ENCODE measurements at places on chromosomes 13 and 19.
A peak's percentile ranks its signal among the peaks of the same experiment; 100 is the strongest.

DNA sequence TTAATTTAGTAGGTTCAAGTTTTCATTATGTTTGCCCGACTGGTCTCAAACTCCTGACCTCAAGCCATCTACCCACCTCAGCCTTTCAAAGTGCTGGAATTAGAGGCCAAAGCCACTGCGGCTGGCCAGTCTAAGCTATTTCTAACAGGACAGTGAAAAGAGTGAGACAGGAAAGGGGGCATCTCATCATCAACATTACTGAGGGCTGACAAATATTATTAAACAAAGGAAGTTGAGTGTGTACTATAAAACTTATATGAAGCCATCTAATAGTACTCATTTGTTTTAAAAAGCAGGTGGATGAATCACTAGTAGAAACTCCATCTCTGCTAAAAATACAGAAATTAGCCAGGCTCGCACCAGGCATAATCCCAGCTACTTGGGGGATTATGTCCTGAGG, 24.3 kb downstream of the ZNF611 start:
- no peak for DNase-seq

DNA sequence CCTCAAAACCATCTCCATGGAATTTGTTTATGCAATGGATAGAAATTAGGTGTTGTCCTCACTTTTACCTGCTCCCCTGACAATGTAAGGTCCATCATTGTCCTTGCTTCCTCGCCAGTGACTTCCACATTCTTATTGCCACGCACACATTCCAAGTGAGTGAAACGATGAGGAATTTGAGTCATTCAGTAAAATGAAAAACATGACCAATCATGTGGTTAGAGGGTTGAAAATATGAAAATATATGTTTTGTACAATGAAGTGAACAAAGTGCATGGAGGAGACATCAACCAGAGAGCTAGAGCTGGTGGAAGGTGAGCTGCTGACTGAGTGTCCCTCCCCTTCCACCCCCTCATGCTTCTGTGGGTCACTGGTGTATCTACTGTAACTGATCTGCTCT, 91.7 kb downstream of the ATP8A2 start:
- no peak for DNase-seq

DNA sequence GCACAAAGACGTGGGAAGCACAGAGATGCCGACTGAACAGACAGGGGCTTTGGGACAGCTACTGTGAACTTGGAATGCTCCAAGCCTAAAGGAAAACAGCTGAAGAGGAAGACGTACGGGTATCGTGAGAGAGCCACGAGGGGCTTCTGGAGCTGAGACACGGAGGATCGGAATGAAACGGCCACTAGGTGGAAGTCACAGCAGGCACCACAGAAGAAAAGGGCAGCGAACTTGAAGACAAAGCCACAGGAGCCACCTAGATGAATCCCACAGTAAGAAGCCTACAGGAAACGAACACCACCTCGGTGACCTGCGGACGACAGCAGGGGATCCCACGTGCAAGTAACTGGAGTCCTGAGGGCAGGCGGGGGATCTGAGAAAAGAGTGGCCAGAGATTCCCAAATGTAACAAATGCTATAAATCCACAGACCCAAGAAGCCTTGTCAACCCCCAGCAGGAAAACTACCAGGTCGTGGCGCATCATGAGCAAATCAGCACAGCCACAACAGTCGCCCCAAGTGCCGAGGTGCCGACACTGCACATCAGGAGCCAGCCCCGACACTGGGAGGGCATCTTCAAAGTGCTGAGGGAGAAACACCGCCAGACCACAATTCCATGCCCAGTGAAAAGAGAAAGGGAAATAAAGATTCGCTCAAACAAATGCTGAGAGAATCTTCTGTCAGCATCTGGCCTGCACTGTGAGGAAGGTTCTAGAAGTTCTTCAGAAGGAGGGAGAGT, 39.3 kb upstream of the ISYNA1 start:
- DNase-seq: no peak

GRCh38 chr19:24033963-24034342, 53.0 kb upstream of the ZNF254 start:
- peak; percentile 41 for DNase-seq

DNA sequence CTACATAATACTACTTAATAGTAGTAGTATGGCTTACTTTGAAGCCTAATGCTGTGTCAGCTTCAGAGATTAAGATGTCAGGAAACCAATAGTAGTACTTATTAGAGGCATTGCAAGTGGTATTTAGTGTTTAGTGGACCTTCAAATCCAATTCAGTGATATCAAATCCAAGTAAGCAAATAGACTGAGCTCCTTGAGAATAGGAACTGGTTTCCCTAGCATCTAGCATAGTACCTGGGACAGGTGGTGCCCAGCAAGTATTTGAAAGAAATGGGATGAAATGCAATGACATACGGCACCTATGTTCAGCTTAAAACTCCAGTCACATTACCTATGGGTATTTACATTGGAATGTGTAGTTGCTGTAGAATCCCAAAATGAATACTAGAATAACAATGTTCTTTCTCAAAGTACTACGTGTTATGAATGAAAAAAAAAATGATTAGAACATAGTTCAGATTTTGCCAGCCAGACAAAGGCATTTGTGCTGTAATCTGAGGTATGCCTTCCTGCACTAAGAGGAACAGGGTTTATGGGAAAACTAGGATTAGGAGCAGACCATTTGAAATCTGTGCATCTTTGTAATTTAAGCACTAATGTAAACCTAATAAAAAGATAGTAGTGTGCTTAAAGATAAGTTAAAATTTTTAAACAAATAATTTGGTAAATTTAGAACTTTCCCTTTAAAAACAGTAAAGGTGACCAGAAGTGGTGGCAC, 17.1 kb downstream of the LSM14A start:
- no peak for DNase-seq

GRCh38 chr13:113613789-113614379, 29.3 kb downstream of the TFDP1 start:
- DNase-seq: no peak

DNA sequence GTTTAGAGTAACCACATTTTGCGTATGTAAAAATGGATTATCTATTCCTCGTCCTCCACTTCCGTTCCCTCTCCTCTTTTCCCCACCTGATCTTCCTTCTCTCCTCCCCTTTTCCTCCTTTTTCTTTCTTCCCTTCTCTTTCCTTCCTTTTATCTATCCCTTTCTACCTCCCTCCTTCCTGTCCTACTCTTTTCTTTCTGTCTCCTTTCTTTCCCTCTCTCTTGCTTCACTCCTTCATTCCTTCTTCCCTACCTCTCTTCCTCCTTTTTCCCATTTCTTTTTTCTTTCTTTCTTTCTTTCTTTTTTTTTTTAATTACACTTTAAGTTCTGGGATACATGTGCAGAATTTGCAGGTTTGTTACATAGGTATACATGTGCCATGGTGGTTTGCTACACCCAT, 688.4 kb upstream of the GPC6 start:
- DNase-seq: no peak

- no peak for DNase-seq
These were observed 1163.0 kb downstream of the DIAPH3 start for GRCh38 chr13:59000770-59001169.

DNA sequence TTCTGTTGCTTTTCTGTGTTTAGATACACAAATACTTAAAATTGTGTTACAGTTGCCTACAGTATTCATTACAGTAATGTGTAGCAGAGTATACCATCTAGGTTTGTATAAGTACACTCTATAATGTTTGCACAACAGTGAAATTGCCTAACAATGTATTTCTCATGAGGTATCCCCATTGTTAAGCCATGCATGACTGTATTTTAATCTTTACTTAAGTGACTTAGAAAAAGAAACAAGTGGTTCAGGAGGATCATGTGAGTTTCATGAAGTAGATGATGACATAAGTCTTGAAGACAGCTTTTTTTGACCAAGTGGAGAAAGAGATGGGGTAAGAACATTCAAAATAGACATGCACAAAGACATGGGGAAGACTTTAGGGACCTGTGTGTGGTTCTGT, 8.4 kb upstream of the KCTD4 start:
- no peak for DNase-seq

- no peak for DNase-seq
These were observed 382.8 kb downstream of the FOXO1 start for GRCh38 chr13:40283666-40284065.

DNA sequence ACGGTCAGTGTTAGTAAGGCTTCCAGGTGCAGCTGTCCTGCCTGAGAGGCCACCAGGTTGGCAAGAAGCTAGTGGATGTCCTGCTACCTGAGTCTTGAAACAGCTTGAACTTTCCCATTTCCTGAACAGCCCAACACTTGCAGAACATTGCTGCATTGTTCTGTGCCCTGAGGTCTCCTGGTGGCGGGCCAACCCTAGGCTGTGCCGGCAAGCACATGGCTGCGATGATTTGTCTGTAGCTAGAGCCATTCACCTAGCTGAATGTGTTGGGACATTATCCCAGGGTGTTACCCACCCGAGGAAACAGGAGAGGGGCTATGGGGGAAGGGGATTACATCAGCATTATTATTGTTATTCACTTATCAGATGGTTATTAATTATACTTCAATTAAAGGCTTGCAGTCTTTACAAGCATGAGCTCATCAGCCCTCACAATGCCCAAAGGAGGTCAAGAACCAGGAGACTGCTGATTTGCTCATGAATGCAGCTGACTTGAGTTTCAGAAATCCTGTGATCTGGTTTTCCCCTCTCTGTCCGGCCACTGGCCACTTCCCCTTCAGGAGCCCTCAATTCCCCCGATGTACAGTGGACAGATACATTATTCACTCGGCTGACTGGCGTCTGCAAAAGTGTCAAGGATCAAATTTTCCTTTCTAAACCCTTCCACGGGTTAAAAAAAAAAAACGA, 187.6 kb upstream of the TSC22D1 start:
- no peak for DNase-seq

DNA sequence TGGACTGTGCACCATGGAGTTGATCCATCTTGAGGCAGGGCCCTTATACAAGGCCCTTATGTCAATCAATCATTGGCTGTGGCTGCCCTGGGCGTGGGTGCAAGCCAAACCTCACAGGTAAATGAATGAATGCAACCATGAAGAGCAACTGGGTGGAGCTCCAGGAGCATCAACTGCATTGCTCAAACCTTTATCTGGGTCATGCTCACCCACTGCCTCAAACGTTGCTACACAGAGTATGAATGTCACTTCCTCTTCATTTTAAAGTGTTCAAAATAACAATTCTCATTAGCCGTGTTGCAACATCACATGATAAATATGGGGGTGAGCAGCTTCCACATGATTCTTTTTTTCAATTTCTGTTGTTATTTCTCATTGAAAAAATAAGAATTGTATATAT, 6.4 kb upstream of the ZNF333 start:
- no peak for DNase-seq

- DNase-seq: peak; percentile 95
These were observed 134.2 kb upstream of the PEG3 start for GRCh38 chr19:56974556-56975207.

GRCh38 chr13:48925001-48925400, 50.7 kb upstream of the FNDC3A start:
- no peak for DNase-seq

GRCh38 chr19:49929121-49929610, at the start of the genes ATF5 and NUP62:
ATF5 (plus strand) TSS chr19:49929205; CDS start chr19:49930851, 1,646 bp downstream.
NUP62 (minus strand) TSS chr19:49929504; CDS start chr19:49909807, 19,697 bp downstream.
- peak; percentile 80 for DNase-seq

- peak; percentile 26 for DNase-seq
These were observed 82.2 kb downstream of the SLAIN1 start for GRCh38 chr13:77779552-77780272.

- no peak for DNase-seq
These were observed 72.6 kb downstream of the NBEA start for GRCh38 chr13:35014606-35015213.

- DNase-seq: no peak
These were observed 6.3 kb downstream of the IRGQ start for GRCh38 chr19:43589678-43590077.

DNA sequence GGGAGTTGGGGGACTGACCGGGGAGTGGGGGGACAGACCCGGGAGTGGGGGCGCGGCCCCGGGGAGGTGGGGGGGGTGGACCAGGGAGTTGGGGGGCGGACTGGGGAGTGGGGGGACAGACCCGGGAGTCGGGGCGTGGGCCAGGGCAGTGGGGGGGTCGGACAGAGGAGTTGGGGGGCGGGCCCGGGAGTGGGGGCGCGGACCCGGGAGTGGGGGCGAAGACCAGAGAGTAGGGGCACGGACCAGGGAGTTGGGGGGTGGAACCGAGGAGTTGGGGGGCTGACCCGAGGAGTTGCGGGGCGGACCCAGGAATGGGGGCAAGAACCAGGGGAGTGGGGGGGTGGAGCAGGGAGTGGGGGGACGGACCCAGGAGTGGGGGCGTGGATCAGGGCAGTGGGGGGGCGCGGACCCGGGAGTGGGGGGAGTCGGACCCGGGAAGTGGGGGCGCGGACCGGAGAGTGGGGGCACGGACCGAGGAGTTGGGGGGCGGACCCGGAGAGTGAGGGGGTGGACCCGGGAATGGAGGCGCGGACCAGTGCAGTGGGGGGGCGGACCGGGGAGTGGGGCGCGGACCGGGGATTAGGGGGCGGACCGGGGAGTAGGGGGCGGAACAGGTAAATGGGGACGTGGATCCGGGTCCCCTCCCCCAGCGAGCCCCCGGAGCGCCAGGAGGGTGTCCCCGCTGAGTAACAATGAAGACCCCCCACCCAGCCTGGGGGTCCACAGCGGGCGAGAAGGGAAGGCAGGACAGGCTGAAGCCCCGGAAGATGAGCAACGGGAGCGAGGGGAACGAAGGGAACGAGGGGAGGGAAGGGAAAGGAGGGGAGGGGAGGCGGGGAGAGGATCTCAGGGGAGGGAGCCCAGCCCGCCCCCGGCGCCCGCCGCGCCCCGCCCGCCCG, 589 bp downstream of the R3HDM4 start:
- DNase-seq: no peak

DNA sequence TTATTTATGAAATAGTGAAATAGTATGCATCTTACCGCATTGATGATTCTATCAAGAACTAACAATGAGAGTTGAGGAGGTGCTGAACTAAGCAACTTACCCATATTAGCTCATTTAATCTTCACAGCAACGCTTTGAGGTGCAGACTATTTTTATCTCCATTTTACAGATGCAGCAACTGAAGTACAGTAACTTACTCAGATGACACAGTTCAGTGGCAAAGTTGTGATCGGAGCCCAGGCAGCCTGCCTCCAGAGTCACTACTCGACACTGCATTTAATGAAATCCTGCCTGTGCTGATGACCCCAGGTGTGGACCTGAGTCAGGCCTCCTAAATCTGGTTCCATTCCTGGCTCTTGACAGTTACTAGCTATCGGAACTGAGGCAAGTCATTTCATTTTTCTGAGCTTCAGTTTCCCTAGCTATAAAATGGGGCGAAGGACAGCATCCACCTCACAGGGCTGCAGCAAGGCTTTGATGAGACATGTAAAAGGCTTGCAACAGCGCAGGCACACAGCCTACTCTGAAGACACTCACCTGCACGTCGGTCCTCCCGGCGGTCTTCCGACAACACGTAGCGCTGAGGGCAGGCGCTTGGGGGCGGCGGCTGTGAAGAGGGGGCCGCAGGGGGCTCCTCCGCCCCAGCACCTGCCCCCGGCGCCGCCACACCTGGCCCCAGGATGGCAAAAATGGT, 1.5 kb downstream of the MYPOP start:
- no peak for DNase-seq

- no peak for DNase-seq
These were observed 4.5 kb downstream of the GNG8 start for GRCh38 chr19:46631481-46631880.

- DNase-seq: no peak
These were observed 110.9 kb upstream of the CSNK1A1L start for GRCh38 chr13:37216331-37216730.

DNA sequence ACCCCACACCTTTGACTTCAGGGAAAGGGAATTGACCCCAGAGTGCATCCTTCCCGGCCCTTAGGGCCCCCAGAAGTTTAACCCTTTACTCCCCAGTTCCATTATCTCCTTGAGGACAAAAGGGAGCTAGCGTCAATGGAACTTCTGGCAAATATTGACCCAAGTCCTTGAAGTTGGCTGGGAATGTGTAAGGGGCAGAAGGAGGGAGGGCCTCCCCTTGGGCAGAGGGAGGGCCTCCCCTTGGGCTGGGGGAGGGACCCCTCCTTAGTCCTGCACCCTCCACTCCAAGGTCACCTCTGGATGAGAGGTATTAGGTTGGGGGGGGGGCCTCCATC, 3.0 kb upstream of the TMEM59L start:
- no peak for DNase-seq

Data from HepG2 (cell line).